ENCODE measurements at places on chromosomes 1 and 21.

GRCh38 chr1:226003502-226004170 lies 4.5 kb upstream of the SDE2 start:
- DNase-seq: no peak

DNA sequence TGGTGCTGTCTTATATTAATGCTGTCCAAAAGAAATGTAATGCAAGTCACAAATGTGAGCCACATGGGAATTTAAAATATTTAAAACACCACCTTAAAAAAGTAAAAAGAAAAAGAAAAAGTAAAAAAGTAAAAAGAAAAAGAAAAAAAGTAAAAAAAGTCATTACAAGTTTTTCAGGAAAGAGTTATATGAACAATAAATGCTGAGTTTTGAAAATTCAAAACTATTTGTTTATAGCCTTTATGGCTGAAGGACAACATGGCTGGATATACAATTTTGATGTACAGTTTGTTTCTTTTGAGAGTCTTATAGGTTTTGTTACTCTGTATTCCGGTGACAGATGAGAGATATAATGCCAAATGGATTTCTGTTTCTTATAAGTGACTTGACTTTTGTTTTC lies 29.1 kb downstream of the GPR88 start:
- DNase-seq: no peak

GRCh38 chr1:23237508-23237907 lies 20.2 kb upstream of the HTR1D start:
- DNase-seq: no peak

DNA sequence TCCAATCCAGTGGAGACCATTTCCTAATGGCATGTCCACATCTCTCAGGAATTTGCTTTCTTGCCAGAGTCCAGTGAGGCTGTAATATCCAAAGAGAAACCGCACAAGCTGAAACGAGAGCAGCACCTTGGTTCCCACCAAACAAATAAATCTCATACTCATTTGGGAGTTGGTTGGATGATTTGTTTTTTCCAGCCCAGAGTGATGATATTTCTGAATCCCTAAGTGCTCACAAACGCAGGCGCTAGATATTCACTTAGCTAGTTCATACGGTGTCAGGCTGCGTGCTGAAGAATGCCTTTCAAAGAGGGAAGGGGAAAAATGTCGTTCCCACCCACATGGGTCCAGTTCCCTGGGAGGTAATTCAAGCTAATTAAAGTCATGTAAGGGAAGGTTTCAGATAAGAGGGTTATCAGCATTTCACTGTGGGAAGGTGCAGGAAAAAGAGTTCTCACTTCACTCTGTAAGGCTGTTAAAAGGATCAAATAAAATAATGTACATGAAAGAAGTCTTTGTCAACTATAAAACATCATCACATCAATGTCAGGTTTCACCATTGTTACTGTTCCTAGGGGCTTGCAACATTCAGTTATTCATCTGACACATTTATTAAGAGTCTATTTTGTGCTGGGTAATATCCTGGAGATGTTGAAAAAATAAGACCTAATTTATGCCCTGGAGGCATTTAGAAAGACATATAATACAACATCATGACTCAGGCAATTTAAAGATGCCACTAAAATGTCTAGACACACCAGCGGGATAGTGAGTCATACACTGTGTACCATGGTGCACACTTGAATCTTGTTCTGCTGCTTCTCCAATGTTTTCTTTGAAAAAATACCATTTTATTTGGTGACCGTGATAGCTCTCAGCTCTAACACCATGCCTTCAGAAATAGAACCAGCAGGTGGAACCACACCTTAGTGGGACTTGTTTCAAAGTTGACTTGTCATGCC lies 19.3 kb downstream of the DPT start:
- no peak for DNase-seq

- no peak for DNase-seq
Measured at GRCh38 chr1:184724843-184725242, 29.8 kb downstream of the EDEM3 start.

- no peak for DNase-seq
Measured at GRCh38 chr1:26016258-26016952, 5.2 kb upstream of the EXTL1 start.

DNA sequence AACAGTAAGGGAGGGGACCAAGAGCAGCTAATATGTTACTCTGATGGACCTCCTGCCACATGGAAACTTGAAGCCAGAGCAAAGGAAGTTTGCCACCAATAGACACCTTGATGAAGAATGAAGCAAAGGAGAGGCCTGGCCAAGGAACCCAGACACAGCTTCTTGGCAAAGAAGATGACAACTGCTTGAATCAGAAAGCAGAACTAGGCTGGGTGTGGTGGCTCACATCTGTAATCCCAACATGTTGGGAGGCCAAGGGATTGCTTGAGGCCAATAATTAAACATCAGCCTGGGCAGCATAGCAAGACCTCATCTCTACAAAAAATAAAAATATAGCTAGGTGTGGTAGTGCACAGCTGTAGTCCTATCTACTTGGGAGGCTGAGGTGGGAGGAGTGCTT lies 31.7 kb upstream of the CAPZB start:
- no peak for DNase-seq

GRCh38 chr21:41754479-41754891 lies 12.4 kb downstream of the RIPK4 start:
- no peak for DNase-seq

GRCh38 chr1:231000639-231001038 lies 21.7 kb downstream of the ARV1 start:
- DNase-seq: no peak
